Anterior cingulate cortex (tissue), 58 donors: ENCODE measurements at places on chromosomes 3 and 15.

GRCh38 chr3:3705090-3705775 lies 94.0 kb upstream of the LRRN1 start:
- DNase-seq, result peak; percentile 33

DNA sequence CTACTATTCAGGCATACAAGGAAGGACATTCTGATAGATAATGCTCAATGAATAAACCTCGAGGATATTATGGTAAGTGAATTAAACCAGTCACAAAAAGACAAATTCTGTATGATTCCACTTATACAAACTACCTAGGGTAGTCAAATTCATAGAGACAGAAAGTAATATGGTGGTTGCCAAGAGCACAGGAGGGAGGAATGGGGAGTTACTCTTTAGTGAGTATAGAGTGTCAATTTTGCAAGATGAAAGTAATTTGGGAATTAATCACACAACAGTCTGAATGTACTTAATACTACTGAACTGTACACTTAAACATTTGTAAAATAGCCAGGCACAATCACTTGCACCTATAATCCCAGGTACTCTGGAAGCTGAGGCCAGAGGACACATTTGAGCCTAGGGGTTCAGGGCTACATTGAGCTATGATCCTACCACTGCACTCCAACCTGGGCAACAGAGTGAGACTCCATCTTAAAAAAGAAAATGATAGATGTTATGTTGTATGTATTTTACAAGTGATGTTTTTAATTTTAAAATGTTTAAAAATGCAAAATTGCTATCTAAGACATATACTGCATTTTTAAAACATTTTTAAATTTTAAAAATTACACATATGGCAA lies 91.0 kb downstream of the NPAP1 start:
- no peak for DNase-seq

DNA sequence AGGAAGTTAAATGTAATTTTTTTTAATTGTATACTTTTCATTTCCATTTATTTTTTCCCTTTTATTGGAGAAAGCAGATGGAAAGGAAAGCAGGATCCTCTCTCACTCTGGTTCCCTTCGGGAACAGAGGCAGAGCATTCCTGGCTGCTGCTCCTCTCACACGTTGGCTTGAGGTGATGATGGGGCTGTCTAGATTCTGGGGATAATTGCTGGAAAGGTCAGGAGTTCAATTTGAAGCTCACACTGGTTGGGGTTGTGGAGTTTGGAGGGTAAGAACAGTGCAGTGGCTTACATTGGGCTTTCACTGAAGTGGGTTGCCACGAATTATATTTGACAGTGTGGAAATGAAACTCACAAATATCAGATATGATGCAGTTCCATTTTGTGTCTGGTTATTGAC lies 57.6 kb downstream of the RARB start:
- no peak for DNase-seq

DNA sequence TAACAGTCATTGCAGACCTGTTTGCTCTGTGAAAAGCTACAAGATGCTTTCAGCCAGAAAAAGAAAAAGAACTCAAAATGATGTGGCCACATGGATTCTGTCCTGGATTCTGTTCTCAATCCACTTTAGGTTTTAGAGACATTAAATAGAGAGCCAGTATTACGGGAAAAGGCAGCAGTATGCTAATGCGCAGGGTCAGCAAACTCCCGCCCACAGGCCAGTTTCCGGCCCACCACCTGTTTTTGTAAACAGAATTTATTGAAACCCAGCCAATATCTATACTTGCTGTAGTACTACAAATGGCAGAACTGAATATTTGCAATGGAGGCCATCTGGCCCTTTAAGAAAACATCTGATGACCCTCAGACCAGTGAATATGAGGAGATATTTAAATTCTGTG lies 416.1 kb downstream of the ERC2 start:
- DNase-seq, result no peak

DNA sequence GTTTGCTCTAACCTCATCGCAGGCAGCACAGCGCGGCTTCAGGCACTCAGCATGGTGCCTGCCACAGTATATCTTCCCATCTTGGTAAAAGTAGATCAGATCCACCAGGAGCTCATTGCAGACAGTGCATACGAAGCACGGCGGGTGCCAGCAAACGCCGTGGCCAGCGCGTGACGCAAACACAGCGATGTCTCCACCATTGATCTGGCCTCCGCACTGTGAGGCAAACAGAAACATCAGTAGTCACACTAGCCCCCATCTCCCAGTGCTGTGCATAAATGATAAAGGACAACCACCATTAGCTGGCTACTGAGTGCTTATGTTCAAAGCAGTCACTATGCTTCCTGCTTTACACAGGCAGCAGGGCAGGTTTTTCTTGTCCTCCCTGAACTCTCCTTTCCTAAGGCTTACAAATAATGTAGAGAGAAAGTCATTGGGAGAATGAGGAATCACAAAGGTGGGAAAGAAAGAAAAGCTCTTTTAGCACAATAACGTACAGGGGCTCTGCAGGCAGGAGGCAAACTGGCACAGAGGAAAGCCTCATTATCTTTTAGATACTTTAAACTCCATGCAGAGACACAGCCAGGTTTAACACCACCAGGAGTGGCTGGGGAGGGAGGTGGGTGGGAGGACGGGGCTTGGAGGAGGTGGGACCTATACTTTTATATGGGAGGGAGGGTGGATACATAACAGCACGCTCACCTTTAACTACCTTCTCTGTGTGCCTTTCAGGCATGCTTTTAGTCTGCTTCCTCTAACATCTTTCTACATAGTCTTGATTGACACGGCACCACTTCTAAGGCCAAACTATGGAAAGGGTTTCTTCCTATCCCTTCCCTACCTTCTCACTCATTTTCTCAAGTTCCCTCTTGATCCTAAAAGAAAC lies 67.9 kb downstream of the PRICKLE2 start:
- no peak for DNase-seq

DNA sequence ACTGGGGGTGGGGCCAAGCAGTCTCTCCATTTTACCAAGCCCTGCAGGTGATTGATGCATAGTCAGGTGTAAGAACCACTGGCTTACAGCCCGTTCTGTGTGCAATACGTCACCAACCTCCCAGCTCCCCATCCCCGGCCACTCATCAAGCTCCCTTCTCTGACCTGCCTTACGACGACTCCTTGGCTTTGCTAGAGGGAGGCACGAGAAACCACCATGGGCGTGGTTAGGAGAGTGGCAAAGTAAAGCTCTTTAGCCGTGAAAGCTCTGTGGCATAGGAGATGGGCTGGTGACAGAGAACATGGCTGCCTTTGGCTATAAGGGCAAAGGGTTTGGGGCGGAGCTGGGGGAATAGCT lies 109.1 kb downstream of the BDH1 start:
- DNase-seq, result no peak

DNA sequence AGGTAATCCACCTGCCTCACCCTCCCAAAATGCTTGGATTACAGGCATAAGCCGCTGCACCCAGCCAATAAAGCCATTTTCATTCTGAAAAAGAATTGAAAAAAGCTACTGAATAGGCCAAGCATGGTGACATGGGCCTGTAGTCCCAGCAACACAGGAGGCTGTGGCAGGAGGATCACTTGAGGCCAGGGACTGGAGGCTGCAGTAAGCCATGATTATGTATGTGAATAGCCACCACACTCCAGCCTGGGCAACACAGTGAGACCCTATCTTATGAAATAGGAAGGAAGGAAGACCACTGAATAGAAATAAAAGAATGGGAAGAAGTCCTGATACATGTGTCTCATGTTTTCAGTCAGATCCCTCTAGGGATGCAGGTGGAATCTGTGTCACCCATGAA lies 36.0 kb upstream of the SEMA4B start:
- DNase-seq, result no peak
